COR-L47 (cell line): ENCODE measurements at places on chromosomes 7 and 10.

DNA sequence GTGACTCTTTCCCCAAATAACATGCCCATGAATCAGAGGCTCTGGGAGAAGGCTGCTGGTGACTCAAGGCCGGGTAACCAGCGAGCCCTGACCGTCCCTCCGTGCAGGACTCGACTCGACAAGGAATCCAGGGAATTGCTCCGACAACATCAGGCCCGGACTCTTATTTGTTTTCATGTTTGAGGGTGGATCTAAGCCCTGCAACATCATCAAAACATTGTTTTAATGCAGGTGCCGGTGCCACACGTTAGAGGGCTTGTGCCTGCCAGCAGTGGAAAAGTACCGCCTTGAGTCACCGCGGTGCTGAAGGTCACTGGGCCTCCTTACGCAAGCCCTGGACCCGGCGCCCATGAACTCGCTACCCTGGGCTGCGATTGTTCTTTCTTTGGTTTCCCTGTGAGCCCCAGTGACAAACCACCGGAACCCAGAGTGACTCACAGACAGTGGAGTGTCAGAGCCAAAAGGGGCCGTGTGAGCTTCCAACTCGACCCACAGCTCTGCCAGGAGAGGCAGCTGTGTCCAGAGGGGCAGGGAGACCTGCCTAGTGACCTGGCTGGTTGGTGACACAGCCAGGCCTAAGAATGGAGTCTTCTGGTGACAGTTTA is 139.4 kb upstream of the SHH start:
- no peak for DNase-seq

GRCh38 chr10:119211625-119212441 is 4.5 kb downstream of the GRK5 start:
- no peak for DNase-seq

DNA sequence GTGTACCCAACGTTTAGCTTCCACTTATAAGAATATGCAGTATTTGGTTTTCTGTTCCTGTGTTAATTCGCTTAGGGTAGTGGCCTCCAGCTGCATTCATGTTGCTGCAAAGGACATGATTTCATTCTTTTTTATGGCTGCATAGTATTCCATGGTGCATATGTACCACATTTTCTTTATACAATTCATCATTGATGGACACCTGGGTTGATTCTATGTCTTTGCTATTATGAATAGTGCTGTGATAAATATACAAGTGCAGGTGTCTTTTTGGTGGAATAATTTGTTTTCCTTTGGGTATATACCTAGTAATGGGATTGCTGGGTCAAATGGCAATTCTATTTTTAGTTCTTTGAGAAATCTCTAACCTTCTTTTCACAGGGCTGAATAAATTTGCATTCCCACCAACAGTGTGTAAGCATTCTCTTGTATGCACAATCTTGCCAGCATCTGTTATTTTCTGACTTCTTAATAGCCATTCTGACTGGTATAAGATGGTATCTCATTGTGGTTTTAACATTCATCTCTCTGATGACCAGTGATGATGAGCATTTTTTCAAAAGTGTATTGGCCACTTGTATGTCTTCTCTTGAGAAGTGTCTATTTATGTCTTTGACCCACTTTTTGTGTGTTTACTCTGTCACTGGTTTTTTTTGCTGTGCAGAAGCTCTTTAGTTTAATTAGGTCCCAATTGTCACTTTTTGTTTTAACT is 72.5 kb upstream of the CC2D2B start:
- DNase-seq = no peak

DNA sequence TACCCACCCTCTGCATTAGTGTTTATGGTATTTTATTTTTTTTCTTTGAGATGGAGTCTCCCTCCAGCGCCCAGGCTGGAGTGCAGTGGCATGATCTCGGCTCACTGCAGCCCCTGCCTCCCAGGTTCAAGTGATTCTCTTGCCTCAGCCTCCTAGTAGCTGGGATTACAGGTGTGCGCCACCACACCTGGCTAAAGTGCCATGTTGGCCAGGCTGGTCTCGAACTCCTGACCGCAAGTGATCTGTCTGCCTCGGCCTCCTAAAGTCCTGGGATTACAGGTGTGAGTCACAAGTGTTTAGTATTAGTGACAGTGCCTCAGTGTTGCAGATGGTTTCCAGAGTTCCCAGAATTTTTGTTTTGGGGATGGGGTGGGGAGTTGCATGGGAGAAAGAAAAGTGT is 120.3 kb downstream of the NPY start:
- DNase-seq = no peak

DNA sequence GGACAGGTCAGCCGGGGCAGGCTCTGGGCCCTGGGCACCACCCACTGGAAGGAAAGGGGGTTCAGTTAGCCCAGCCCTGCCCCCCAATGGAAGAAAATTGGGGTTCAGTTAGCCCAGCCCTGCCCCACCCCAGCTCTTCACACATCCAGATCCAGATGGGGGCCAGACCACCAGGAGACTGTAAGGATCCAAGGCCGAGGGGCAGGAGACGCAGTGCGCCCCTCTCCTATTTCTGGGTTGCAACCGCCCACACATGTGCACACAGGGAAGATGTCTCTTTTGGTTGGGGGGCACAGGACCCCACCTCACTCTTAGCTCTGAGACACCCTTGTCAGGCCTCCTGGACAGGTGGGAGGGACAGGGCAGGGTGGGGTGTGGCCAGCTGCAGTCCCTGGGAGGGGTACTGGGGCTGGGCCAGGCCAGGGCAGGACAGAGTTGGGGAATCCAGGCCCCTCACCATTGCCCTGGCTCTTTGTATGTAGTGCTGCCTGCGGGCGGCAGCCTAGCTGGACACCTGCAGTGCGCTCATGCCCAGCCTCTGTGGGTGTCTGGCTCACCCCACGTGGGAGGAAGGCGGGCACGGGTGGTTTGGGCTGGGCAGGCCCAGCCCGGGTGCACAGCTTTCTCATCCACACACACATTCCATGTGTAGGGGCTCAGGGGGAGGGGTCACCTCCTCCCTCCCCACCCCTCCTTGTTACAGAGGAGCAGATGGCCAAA is 141.2 kb downstream of the LHPP start:
- no peak for DNase-seq
